ENCODE measurements at places on chromosomes 5 and 9. TPM values are rescaled to one million over a fixed set of nuclear protein-coding genes. Genes with fewer than 3 reads are reported as not detected.
A peak's percentile ranks its signal among the peaks of the same experiment; 100 is the strongest.

The TUSC1 gene
- 35.6 TPM for total RNA-seq

DNA sequence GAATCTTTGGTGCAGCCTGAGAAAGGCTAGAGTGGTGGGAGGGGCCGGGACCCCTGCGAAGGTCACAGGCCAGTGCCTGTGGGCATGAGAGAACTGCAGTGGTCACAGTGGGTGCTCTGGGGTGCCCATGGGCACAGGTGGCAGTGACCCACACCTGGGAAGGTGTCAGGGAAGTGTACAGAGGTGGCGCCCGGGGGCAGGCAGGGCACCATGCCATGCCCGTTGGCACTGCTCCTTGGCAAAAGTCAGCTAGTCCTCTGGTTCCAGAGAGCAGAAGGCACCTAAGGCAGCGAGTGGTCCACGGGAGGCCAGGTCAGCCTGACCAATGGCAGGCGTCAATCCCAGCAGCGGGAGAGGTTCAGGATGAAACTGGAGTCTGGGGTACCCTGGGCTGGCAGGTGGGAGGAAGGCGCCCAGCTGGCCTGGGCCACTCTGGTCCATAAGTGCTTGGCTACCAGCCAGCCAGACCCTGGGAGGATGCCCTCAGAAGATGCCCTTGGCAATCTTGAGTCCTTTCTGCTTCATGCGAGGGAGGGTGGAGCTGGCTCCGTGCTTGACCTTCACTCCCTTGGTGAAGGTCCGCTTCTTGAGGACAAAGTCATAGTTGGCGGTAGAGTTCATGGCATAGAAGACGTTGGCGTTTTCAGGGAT, 22.8 kb downstream of the RALGDS start:
- H3K27me3 ChIP-seq, result no peaks in the 10 kb centered on the region
- peaks cover 25% of the 10 kb centered on the region for H3K36me3 ChIP-seq
- H3K4me3 ChIP-seq, result no peak overlapping the region
- DNase-seq, result no peak
- H3K4me1 ChIP-seq, result no peaks in the 10 kb centered on the region
- no peak overlapping the region for H3K27ac ChIP-seq

DNA sequence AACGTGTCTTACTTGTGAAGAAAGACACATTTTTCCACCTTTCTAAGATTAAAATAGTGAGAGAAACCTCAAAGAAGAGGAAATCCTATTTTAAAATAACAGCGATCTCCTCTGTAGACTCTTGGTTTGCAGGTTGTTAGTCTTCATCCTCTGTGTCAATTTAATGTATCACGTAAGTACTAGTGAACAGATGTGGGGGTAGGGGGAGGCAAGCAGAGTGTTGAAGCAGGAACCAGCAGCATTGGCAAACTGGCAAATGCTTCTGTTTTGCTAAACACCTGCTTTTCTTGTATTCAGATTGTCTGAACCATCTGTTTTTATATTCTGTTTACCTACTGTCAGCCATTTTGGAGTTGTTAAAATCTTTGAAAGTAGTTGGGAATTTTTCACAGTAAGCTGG, 159.3 kb upstream of the TLX3 start:
- no peak for DNase-seq
- H3K27ac ChIP-seq, result no peak overlapping the region
- no peak overlapping the region for H3K4me3 ChIP-seq
- H3K4me1 ChIP-seq, result no peaks in the 10 kb centered on the region
- no peaks in the 10 kb centered on the region for H3K36me3 ChIP-seq

DNA sequence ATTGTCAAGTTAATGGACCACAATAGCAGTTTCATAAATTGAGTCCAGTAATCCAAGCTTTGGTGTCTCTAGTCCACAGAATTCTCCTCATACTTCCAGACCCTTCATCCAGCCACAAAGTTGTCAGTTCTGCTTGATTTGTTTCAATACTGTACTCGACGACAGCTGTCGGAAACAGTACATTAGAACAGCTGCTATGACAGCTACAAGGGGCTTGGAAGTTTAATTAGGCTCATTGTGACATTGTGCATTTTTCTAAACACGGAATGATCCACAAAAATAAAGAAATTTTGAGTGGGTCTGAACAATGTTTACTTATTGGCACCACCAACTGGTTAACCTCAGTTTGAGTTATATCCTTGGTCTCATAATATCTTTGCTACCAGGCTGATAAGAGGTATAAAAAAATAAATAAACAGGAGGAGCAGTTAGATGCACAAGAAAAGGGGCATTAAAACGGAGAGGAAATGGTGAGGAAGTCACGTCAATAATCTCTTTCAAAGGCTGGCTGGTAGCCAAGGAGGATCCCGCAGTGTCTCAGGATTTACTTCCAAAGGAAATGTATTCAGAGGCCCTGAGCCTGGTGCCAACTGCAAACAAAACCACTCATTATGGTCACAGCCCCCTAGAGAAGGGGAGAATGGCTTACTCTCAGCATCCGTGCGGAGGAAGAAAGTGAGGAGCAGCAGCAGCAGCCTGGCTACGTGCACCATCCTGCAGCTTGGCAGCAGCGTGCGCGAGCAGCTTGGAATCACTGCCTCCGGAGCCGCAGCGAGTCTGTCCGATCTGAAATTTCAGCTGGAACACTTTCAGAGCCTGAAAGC, 933.8 kb upstream of the DMAC1 start:
- H3K36me3 ChIP-seq, result no peaks in the 10 kb centered on the region
- no peaks in the 10 kb centered on the region for H3K27me3 ChIP-seq
- no peaks in the 10 kb centered on the region for H3K4me1 ChIP-seq
- no peak overlapping the region for H3K27ac ChIP-seq
- DNase-seq, result peak; percentile 33
- no peak overlapping the region for H3K4me3 ChIP-seq

The SNX30 gene
- total RNA-seq, result 6.3 TPM

The LRRC14B gene
- total RNA-seq, result 1.0 TPM

The LHFPL2 gene
- 13.7 TPM for total RNA-seq

DNA sequence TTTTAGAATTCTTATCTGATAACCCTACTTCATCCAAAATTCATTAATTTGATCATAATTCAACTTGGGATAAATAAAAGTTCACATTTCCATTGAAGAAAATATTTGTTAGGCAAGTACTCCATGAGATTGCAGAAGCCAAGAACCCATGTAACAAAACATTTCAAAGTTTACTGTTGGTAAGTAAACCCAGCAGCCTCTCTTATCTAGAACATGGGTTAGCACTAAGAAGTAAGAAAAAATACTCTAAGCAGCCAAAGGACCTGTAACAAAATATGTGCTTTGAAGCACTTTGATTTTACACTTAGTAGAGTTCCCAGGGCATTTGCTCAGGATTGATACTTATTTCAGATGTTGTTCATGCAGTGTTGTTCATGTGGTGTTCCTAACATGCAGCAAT, 8.7 kb downstream of the MAP3K1 start:
- DNase-seq, result no peak
- H3K36me3 ChIP-seq, result no peaks in the 10 kb centered on the region
- peaks cover 3% of the 10 kb centered on the region for H3K4me1 ChIP-seq
- H3K4me3 ChIP-seq, result no peak overlapping the region
- H3K27me3 ChIP-seq, result no peaks in the 10 kb centered on the region

GRCh38 chr5:174444479-174445188, 279.7 kb upstream of the MSX2 start:
- no peak for DNase-seq
- no peak overlapping the region for H3K27ac ChIP-seq
- H3K4me3 ChIP-seq, result no peak overlapping the region
- H3K36me3 ChIP-seq, result no peaks in the 10 kb centered on the region
- no peaks in the 10 kb centered on the region for H3K4me1 ChIP-seq

- H3K4me1 ChIP-seq, result no peaks in the 10 kb centered on the region
- H3K27me3 ChIP-seq, result no peaks in the 10 kb centered on the region
- DNase-seq, result no peak
These were observed 59.5 kb downstream of the NUDT12 start for GRCh38 chr5:103503066-103503465.

DNA sequence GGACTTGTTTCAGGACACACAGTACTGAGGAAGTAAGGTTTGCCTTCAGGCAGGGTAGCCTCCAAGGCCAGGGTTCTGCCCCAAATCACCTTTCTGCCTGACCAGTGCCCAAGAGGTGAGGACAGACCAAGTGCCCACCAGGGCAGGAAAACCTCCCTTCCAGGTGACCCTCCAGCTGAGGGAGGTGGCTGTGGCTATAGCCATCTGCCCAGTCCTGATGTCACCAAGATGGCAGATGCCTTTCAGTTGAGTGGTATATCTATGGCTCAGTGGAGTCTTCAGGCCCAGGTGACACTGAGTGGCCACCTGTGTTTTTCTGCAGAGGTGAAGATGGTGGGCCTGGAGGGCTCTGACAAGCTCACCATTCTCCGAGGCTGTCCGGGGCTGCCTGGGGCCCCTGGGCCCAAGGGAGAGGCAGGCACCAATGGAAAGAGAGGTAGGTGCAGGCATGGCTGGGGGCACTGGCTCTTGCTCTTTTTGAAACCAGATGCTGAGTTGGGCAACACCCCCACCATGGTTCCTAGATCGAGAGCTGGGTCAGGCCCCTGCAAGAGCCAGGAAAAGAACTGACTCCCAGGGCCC, 1.7 kb downstream of the FCN2 start:
- H3K4me1 ChIP-seq, result no peaks in the 10 kb centered on the region
- no peak overlapping the region for H3K4me3 ChIP-seq
- no peak overlapping the region for H3K27ac ChIP-seq
- no peak for DNase-seq
- no peaks in the 10 kb centered on the region for H3K27me3 ChIP-seq

The IFNE gene
- not detected for total RNA-seq

DNA sequence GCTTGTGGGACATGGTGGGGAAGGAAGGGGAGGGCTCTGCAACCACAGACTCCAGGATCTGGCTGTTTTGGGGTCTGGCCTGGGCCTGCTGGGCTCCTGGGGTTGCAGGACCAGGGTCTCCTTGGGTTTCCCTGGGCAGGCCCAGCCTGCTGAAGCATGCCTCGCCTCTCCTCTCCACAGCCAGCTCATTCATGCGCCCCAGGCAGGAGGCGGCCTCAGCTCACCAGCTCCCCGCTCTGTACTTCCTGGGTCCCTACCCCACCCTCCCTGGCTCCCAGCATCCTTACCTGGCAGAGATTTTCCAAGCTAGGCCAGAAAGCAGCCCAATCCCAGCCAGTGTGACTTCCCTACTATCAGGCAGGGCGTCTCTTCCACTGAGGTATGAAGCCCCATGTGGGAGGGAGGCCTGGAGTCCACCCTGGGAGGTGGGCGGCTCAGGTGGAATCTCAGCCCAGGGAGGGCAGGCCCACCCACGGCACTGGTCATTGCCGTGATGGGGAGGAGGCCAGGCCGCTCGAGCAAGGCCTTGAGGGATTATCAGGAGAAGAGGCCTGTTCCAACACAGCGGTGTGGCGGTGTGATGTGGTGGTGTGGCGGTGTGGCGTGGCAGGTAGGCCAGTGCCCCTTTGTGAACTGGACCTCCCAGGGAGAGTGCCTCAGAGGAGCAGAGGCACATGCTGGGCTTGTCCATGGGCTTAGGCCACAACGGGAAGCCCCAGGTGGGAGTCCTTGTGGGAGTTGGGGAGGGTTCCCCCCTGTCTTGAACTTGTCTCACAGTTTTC, 103.4 kb downstream of the DAB2IP start:
- DNase-seq, result no peak
- no peak overlapping the region for H3K4me3 ChIP-seq
- no peak overlapping the region for H3K27ac ChIP-seq
- no peaks in the 10 kb centered on the region for H3K36me3 ChIP-seq
- peaks cover 5% of the 10 kb centered on the region for H3K4me1 ChIP-seq

The PCDHB16 gene
- total RNA-seq, result 0.18 TPM

DNA sequence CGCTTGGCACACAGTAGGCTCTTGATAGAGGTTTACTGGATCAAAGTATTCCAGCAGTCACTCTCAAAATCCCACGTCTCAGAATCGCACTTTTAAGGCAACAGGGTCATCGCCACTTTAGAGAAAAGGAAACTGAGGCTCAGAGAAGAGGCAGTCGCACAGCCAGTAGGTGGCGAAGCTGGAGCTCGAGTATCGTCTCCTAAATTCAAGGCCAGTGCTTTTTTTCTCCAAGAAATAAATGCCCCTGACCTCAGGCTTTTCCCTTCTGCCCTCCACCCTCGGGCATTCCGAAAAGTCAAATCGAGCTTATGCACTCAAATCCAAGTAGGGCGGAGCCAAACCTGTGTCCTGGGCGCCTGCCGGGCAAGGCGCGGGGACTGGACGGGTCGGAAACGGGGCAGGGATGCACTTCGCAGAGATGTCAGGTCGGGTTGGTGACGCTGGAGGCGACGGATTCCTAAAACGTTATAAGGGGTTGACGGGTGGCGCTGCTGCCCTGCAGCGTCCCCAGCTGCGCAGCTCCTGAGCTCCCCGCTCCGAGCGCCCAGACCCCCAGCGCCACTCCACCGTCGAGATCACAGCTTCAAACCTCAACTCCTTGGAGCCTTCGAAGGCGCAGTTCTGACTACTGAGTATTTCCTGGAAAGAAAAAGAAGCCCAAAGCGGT, 4.7 kb upstream of the FOXB2 start:
- H3K27ac ChIP-seq, result no peak overlapping the region
- no peaks in the 10 kb centered on the region for H3K36me3 ChIP-seq
- DNase-seq, result no peak
- peaks cover 8% of the 10 kb centered on the region for H3K4me1 ChIP-seq

DNA sequence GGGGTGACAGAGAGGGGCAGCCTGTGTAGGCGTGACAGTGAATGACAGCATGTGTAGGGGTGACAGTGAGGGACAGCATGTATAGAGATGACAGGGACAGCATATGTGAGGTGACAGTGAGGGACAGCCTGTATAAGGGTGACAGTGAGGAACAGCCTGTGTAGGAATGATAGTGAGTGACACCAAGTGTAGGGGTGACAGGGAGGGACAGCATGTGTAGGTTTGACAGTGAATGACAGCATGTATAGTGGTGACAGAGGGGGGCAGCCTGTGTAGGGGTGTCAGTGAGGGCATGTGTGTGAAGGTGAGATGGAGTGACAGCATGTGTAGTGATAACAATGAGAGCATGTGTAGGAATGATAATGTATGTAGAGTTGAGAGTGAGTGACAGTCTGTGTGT, 8.7 kb upstream of the GAPT start:
- no peak for DNase-seq
- H3K36me3 ChIP-seq, result no peaks in the 10 kb centered on the region
- no peaks in the 10 kb centered on the region for H3K4me1 ChIP-seq
- no peaks in the 10 kb centered on the region for H3K27me3 ChIP-seq

DNA sequence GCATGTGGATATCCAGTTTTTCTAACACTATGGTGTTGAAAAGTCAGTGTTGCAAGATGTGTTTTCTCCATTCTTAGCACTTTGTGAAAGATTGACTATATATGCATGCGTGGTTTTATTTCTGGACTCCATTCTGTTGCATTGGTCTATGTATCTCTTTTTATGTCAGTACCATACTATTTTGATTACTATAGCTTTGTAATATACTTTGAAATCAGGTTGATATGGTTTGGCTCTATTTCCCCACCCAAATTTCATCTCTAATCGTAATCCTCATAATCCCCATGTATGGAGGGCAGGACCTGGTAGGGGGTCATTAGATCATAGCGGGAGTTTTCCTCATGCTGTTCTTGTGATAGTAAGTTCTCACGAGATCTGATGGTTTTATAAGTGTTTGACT, 6.5 kb downstream of the RIC1 start:
- DNase-seq, result no peak
- no peaks in the 10 kb centered on the region for H3K4me1 ChIP-seq
- no peaks in the 10 kb centered on the region for H3K36me3 ChIP-seq
- H3K27me3 ChIP-seq, result no peaks in the 10 kb centered on the region
- H3K27ac ChIP-seq, result no peak overlapping the region
- no peak overlapping the region for H3K4me3 ChIP-seq

The NMUR2 gene
- 7.0 TPM for total RNA-seq

- no peaks in the 10 kb centered on the region for H3K27me3 ChIP-seq
- no peak for DNase-seq
- H3K4me3 ChIP-seq, result no peak overlapping the region
These were observed 206.7 kb downstream of the FAM114A2 start for GRCh38 chr5:153831973-153832372.

The CARD6 gene
- total RNA-seq, result 5.4 TPM

The CCDC192 gene
- not detected for total RNA-seq
